ENCODE measurements at places on chromosomes 2 and 18. TPM values are rescaled to one million over a fixed set of nuclear protein-coding genes. Genes with fewer than 3 reads are reported as not detected.

DNA sequence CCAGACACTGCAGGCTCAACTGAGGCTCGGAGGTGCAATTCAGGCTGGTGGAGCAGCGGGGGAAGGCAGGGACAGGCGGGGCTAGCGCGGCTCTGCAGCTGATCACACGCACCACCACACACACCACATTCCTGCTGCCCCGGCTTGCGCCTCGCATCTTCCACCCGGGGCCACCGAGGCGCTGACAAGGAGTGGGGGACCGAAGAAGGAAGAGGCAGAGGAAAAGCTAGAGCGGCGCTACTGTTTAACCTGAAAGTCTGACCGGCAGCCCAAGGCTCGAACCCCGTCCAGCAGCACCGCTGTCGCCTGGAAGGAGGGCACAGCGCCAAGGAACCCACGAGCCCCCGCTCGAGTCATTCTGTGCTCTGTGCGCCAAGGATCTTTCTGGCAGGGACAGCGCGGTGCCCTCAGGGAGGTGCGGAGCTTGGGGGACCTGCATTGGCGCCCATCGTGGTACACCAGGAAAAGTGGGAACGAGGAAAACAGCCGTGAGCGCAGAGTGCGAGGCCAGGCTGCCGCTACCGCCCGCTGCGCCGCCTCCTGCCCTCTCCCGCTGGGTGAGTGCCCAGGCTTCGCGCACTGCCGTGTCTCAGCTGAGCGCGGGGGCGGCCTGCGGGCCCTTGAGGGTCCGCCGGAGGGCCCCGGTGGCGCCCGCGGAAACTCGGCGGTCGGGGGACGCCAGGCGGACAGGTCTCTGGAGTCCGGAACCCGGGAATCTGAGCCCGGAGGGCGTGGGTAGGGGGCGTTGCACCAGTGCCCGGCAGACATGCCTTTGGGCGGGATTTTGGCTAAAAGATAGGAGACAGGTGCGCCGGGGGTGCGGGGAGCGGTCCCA is 860 bp upstream of the KCNJ3 start:
- DNase-seq, result no peak

DNA sequence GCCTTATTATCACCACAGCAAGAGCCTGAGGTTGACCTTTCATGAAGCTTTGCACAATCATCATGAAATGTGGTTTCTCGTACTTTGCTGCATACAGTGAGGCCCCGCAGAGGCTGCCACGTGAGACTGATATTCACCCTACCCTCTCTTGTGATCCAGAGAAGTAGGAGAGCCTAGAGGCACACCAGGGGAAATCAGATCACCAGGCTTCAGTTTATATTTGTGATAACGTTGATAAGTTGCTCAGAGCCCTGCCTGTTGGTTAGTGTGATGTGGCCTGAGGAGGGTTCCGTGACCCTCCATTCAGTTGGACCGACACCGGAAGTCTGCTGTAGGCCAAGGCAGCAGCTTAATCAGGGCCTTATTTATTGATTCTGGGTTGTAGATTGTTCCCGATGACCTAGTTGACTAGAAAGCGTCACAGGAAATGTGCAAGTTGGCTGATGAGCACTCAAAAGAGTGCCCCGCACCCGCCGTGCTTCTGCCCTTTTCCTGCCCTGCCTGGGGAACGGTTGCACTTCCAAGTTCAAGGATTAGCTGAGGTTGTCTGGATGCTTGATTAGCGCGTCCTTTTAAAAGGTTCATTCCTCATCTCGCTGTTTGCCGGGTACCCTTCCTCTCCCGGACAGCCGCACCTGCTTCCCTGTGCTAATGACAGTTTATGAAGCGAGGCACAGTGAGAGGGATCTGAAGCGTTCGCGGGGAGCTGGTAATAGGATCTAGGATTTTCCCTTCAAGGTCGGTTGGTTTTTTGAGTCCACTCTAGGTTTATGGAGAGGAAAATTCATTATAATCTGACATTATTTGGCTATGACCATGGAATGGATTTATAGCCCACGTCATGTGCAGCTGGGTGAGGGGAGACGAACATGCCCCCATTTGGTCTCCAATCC is 146.4 kb downstream of the SH3RF3 start:
- no peak for DNase-seq

GRCh38 chr2:47206181-47206580 is 51.1 kb upstream of the STPG4 start:
- DNase-seq, result no peak

- DNase-seq, result peak; percentile 69
These were observed 93.0 kb upstream of the MCFD2 start for GRCh38 chr2:47008381-47009252.

The CIDEA gene
- total RNA-seq, result not detected

The NT5DC4 gene
- total RNA-seq, result not detected

DNA sequence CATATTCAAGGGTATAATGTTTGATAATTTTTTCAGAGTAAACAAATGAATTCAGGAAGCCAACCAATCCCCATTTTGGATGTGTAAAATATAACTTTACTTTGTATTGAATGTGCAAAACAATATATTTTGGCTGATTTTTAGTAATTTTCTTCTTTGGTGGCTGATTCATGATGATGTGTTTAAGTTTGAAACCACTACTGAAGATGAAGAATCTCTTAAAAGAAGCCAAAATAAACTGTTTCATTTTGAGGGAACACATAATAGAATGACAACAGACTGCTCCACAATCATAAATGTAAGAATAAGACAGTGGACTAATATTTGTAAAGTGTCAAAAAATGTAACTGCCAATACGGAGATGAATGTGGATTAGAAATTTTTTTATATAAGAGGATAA is 52.5 kb upstream of the TRIM43 start:
- DNase-seq, result peak; percentile 18

DNA sequence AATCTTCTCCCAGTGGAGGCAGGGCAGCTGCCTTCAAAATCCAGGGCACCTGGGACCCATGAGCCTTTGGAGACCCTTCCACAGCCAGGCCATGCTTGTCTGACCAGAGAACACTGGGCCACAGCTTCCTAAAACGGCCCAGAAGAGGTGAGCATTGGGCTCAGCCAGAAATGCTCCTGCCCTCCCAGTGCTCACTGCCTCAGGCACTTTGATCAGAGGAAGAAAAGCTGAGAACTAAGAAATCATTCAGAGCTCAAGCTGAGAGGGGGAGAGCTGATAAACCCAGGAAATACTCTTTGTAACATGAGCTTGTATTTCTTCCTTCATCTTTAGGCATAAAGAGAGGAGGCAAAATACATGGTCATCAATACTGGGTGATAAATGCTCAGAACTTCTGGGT is 365.5 kb upstream of the KLHL29 start:
- no peak for DNase-seq

DNA sequence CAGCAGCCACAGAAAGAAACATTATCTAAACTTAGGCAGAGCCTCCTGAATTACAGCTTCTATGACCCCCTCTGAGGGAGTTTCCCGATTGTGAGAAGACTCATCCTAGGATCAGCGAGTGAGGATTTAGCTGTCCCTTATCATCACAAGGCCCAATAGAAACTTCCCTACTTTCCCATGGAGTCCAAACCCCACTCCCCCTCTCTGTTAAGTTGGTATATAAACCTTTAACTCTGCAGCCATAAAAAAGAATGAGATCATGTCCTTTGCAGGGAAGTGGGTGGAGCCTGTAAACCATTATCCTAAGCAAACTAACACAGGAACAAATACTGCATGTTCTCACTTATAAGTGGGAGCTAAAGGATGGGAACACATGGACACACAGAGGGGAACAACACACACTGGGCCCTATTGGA is 78.8 kb downstream of the MYL12B start:
- peak; percentile 28 for DNase-seq

The WBP1 gene
- total RNA-seq, result 22.9 TPM

The TMEM169 gene
- 0.83 TPM for total RNA-seq

The CD8A gene
- not detected for total RNA-seq

DNA sequence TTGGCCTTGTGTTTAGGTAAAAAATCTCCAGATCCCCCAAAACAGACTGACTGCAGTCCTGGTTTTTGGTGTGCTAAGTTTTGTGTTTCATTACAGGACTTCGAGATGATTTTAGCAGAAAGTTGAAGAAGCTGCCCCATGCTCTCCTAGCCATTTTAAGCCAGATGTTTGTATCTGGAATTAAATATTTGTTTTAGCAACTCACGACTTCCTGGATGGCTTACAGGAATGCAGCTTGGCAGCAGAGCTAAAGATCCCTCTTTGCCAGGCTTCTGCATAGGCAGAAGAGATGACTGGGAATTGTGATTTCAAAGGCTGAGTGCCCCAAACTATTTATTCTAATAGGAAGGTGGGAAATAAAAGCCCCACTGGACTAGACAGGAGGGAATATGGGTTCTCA is 31.1 kb downstream of the ONECUT2 start:
- no peak for DNase-seq

The RNF144A gene
- 0.28 TPM for total RNA-seq

DNA sequence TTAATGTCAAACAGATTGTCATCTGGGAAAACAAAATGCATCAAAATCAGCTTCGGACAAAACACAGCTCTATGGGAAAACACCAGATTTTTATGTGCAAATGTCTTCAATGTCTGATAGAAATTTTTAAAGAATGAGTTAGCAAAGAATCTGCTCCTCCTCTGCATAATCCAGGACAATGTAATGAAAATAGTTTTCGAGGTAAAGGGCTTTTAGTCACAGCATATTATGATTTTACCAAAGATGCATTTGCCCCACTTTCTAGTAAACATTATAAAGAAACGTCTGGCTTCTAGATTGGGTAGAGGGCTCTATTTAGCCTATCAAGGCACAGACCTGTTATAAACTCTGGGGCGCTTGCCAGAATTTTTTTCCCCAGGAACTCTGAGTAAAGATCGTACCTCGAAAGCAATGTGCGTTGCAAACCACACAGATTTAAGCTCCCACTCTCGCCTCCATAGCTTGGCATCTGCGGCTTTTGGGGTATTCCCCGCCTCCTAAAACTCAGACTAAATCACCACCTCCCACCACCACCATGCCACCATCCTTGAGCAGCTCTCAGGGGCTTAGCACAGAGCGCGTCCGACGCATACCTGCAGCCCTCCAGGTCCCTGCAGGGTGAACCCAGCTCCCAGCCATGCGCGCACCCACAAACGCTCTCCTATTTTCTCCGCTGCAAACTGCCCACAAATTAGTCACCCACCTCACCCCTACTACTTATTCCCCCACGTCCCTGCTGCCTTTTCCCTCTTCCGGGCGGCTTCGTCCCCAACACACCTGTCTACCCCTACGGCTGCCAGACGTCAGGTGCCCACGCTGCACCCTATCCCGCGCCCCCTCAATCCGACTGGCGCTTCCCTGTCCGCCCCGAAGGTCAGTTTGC is 829 bp downstream of the ACVR1C start:
- DNase-seq, result peak; percentile 3

DNA sequence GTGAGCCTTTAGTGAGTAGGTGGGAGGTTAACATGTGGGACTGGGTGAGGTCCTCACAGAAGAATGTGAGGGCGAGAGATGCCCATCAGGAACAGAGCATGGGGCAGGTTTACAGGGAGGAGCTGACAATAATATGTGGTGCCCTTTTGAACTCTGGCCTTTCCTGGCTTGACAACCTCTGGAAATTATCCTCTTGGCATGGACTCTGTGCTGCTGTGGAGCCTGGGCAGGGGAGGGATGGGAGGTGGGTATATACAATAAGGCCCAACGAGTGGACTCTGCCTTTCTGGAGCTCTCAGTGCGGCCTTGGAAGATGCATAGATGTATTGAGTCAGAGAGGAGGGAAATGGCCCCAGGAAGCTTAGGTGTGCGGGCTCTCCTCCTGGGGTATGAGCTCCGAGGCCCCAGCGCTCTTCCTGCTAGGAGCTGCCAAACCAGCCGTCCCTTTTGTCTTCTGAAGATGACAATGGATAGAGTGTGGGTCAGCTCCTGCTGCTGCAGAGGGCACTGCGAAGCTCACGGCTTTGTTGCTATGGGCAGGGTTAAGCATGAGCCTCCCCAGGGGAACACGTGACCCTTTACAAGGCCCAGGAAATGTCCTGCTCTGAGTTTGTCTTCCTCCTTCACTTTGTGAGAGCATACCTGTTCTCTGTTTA is 8.7 kb upstream of the PSD4 start:
- no peak for DNase-seq

- peak; percentile 99 for DNase-seq
These were observed 36.5 kb upstream of the ARMC9 start for GRCh38 chr2:231161877-231162329.

The SCYGR6 gene
- total RNA-seq, result not detected

The OXER1 gene
- not detected for total RNA-seq

DNA sequence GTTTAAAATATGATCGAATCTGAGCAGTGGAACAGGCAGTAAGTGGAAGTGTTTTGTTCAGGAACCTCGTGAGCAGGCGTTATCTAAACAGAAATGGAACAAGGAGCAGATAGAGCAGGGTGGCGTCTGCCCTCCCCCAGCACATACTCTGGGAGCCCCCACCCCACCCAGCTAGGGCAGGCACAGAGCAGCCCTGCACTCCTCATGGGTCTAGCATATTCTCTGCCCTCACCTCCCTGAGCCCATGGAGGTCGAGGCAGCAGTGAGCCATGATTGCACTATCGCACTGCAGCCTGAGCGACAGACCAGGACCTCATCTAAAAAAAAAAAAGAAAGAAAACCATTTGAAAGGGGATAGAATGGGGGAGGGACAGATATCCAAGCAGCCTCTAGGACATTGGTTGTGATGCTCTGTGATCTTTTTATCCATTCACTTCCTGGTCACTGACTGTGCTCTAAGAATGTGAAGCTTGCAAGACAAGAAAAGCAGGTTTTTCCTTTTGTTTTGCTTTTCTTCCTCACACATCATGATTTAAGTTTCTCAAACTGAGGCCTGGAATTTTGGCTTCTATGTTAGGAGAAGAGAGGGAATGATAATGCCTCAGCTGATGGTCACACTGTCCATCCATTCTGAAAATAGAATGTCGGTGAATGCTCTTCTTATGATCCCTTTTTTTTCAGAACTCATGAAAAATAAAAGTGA is 3.1 kb downstream of the MLPH start:
- DNase-seq, result no peak

The METTL4 gene
- total RNA-seq, result 6.7 TPM

- DNase-seq, result no peak
These were observed 90.8 kb upstream of the DLX2 start for GRCh38 chr2:172193331-172194089.

The KIF1A gene
- total RNA-seq, result under 0.01 TPM

The ACOXL gene
- total RNA-seq, result not detected

DNA sequence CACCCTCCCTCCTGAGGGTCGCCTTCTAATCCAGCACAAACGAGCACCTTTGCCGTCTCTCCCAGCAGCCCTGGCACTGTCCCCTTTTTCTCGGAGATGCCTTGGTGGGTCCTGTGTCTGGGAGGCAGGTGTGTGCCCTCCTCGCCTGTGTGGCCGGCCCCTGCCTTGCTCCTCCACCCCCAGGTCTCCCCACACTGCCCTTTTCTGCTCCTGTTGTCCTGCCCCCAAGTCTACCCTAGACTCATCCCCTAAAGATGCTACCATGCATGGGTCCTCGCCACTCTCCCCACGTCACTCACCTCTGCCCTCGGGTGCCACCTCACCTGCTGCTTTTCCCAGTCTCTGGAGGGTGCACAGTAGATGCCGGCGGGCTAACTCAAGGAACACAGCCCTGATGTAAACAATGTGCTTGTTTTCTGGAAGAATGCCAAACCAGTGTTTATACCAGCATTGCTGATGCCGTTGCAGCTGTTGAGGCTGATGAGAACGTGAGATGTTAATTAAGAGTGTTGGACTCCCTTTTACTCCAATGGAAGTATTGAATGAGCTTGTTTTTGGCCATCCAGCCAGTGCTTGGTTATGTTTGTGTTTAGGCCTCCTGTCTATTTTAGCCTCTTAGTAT is 223.1 kb downstream of the AGAP1 start:
- DNase-seq, result peak; percentile 45
